Myometrial cell (primary cell): ENCODE measurements at places on chromosomes 16 and 17. TPM values are rescaled to one million over a fixed set of nuclear protein-coding genes. Genes with fewer than 3 reads are reported as not detected.

TMEM132E gene
- not detected in 2 replicates for total RNA-seq

RNF112 gene
- 3.0 and 4.3 TPM in 2 replicates for total RNA-seq

TMUB2 gene
- total RNA-seq = 26.8 and 45.3 TPM in 2 replicates

ZNF597 gene
- 1.1 and 1.2 TPM in 2 replicates for total RNA-seq

USP43 gene
- 0.71 and 1.4 TPM in 2 replicates for total RNA-seq

ATPAF2 gene
- 9.8 and 21.1 TPM in 2 replicates for total RNA-seq

OR4D1 gene
- not detected in 2 replicates for total RNA-seq

HASPIN gene
- total RNA-seq = 4.1 and 5.8 TPM in 2 replicates

GAS2L2 gene
- not detected in 2 replicates for total RNA-seq
